ENCODE measurements at places on chromosomes 7 and 10. TPM values are rescaled to one million over a fixed set of nuclear protein-coding genes. Genes with fewer than 3 reads are reported as not detected.

GRCh38 chr7:4102231-4102841 is 579.8 kb upstream of the FOXK1 start:
- DNase-seq: no peak
- no peak overlapping the region for H3K4me3 ChIP-seq

- no peaks in the 10 kb centered on the region for H3K36me3 ChIP-seq
- DNase-seq: no peak
- peaks cover 23% of the 10 kb centered on the region for H3K4me1 ChIP-seq
- no peaks in the 10 kb centered on the region for H3K27me3 ChIP-seq
Measured at GRCh38 chr10:102449321-102450123, 1.8 kb downstream of the C10orf95 start.

GRCh38 chr10:55233090-55233489 is 432.1 kb upstream of the PCDH15 start:
- no peaks in the 10 kb centered on the region for H3K4me1 ChIP-seq
- H3K27me3 ChIP-seq: no peaks in the 10 kb centered on the region
- H3K27ac ChIP-seq: no peak overlapping the region

GRCh38 chr10:70567603-70568002 is 34.9 kb downstream of the PRF1 start:
- H3K36me3 ChIP-seq: no peaks in the 10 kb centered on the region
- H3K4me1 ChIP-seq: no peaks in the 10 kb centered on the region
- no peak overlapping the region for H3K27ac ChIP-seq
- peak; percentile 65 for DNase-seq

- H3K36me3 ChIP-seq: no peaks in the 10 kb centered on the region
- no peak overlapping the region for H3K4me3 ChIP-seq
- peaks cover 20% of the 10 kb centered on the region for H3K4me1 ChIP-seq
- H3K27ac ChIP-seq: no peak overlapping the region
- no peaks in the 10 kb centered on the region for H3K27me3 ChIP-seq
- DNase-seq: peak; percentile 2
Measured at GRCh38 chr10:28987555-28988320, 301.1 kb upstream of the LYZL1 start.

The FAM131B gene
- total RNA-seq: 1.2 TPM

The ADAMTS14 gene
- total RNA-seq: 2.9 TPM
